Nasal cavity respiratory epithelium epithelial cell of viscerocranial mucosa (primary cell): ENCODE measurements at places on chromosomes 5 and 9. TPM values are rescaled to one million over a fixed set of nuclear protein-coding genes. Genes with fewer than 3 reads are reported as not detected.

Gene ADRB2
- 20.8 and 24.4 TPM in 2 replicates for total RNA-seq

Gene FST
- total RNA-seq: 50.5 and 215 TPM in 2 replicates

Gene ASPN
- under 0.01 TPM in 1 of 2 replicates, not detected in the other for total RNA-seq

Gene FBP2
- total RNA-seq: not detected in 2 replicates
